ENCODE measurements at places on chromosomes 2 and 18.

DNA sequence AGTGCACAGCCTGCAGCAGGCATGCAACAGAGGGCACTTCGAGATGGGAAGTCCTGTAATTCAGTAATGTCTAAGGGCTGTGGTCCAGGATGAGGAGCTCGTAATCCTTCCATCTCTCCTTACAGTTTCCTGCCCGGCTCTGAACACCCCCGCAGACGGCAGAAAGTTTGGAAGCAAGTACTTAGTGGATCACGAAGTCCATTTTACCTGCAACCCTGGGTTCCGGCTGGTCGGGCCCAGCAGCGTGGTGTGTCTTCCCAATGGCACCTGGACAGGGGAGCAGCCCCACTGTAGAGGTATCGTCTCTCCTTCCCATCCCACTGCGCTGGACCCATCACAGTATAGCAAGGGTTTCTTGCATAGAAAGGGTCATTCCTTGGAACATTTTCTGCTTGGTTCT, 26.7 kb downstream of the FBLN7 start:
- no peak for DNase-seq

- no peak for DNase-seq
Observed at GRCh38 chr2:28707592-28707991, 44.0 kb upstream of the PPP1CB start.

GRCh38 chr2:211408483-211408891, 852.1 kb downstream of the CPS1 start:
- no peak for DNase-seq

DNA sequence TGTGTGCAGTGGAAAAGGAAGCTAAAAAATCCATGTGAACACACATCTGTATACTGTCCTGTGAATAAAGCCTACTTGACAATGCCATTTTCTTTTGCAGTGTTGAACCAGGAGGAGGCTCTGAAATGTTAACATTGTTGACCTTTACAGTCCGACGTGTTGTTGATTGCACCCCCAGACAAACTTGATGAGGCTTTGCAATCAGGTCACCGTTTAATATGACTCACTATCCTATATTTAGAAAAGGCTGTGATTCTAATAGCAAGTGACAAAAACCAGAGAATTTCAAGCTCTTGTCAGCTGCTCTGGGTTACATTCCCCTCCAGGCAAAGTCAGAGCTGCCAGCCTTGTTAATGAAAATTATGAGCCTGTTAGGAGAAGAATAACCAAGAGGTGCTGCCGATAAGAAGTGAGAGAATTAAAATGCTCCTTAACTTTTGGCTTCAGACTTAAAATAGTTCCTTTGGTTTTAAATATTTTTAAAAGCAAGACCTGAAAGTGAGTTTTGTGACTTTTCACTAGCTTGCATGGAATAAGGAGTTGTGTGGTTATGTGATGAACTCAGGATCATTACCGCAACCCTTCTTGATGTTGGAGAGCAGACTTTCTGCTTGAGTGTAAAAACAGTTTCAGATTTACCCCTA, 162.1 kb downstream of the QPCT start:
- no peak for DNase-seq

DNA sequence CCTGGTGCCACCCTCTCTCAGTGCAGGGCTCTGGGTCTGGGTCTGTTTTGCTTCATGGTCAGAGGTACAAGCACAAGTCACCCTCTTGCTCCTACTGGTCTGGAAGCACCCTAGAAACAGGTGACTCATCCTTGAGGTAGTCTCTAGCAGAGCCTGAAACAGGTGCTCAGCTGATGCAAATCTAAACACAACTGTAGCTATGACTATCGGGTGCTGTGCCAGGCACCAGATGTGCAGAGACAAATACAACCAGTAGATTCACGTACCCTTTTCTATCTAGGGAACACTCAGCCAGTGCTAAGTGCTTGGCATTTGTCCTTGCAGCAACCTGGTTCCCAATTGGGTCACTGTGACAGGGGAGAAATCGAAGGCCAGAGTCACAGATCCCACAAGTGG, 140.9 kb upstream of the MYCN start:
- no peak for DNase-seq

DNA sequence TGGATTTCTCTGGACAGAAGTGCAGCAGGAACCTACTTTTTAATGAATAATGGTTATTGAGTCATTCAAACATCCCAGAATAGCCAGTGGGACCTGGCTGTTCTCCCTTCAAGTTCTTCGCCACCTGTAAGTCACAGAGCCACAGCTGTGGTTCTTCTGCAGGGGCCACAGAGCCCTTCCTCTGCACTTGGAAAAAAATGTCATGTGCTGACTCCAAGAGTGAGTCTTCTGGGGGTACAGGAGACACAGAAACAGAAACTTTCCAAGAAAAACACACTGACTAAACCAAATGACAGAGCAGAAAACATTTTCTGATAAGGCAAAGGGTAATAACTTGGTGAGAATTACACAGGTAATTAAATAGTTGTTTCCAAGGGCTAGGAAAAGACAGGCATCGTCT, 68.7 kb upstream of the FN1 start:
- no peak for DNase-seq

DNA sequence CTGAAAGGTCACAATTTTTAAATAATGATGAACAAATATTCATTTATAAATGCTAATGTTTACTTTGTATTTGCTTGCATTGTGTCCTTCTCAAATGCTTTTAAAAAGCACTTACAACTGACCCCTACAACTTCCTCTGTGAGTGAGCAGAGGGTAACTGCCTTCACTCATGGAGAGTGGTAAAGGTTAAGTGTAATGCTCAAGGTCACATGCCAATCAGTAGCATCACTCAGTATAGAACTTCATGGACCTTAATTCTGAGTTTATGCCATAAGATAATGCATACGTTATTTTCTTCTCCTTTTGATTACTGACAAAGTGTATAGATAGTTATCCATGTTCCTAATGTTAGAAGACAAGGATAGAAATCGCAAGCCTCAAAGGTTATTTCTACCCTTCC, 91.8 kb upstream of the SERTAD2 start:
- no peak for DNase-seq

GRCh38 chr2:6510532-6510931, 355.2 kb downstream of the CMPK2 start:
- DNase-seq = no peak
